ENCODE measurements at places on chromosomes 4 and X.

DNA sequence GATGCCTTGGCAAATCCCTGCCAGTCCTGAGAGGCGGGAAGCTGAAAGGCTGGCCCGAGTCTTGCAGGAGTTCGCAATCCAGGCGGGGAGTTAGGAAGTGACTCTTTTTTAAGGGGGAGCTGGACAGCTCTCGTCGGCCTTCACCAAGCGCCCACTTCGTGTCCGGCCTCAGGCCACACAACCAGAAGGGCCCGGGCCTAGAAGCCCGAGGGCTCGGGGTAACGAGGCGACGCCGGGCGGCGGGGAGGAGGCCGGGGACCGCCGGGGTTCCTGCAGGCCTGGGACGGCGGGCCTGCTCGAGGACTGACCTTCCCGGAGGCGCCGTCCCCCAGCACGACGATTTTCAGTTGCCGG lies 395 bp downstream of the RAB28 start:
- DNase-seq, result peak; percentile 3

DNA sequence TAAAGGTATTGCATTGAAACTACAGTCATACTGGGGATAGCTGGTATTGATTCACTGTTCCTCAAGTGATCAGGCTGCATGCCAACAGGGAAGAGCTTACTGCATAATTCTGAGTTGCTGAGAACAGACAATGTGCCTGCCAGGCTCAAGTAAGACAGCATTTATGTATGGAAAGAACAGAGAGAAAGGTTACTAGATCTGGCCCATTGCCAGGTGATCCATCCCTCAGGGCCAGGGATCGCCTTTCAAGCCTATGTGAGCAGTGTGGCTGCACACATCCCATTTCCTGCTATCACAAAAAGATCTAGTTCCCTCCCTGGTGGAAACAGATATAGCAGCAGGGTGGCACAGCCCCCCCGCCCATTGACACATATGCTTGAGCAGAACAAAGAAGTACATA lies 254.0 kb downstream of the TMA16 start:
- no peak for DNase-seq

- no peak for DNase-seq
Measured at GRCh38 chr4:138788857-138789256, 226.7 kb upstream of the NOCT start.

DNA sequence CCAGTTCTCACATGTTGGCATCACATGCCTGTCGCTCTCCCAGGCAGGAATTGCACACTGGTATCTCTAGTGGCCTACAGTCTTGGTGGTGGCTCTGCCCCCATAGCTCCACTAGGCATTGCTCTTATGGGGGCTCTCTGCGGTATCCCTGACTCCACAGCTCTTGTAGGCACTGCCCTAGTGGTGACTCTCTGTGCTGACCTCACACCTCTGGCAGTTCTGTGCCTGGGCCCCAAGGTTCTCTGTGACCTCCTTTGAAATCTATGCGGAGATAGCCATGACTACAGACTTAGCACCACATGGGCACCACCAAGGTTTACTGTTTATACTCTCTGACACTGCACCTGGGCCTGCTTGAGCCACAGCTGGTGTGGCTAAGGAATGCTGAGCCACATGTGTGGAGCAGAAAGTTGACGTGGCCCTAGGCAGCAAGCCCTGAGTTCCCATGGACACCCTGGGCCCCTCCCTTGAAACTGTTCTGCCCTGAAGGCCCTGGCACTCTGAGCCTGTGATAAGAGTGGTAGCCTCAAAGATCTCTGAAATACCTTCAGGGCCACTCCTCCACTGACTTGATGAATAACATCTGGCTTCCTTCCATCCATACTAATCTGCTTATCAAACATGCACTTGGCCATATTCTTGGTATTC lies 8.0 kb downstream of the SLC9B1 start:
- DNase-seq, result no peak

DNA sequence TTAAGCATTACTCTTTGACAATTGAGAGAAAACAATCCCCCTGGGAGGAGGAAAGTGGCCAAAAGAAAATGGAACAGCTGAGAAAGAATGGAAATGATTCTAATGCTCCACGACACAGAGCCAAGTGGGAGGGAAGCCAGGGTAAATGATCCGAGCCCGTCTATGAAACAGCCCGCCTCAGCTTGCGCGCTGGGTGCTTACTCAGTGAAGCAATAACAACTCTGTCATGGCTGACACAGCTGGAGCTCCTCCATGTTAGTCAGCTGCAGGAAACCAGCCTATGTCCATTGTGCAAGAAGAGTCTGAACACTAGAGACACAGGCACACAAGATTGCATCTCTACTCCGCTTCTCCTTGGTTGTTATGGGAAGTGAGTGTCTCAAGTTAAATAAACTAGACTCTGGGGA lies 19.3 kb downstream of the NOA1 start:
- DNase-seq, result no peak

DNA sequence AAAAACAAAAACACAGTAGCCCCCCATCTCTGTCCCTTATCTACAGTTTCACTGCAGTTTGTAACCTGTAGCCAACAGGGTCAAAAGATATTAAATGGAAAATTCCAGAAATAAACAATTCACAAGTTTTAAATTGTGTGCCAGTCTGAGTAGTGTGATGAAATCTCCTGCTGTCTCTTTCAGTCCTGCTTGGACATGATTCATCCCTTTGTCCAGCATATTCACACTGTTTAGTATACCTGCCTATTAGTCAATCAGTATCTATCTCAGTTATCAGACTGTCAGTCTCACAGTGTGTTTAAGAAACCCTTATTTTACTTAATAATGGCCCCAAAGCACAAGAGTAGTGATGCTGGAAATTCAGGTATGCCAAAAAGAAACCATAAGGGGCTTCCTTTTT lies 21.9 kb downstream of the CNOT6L start:
- no peak for DNase-seq

DNA sequence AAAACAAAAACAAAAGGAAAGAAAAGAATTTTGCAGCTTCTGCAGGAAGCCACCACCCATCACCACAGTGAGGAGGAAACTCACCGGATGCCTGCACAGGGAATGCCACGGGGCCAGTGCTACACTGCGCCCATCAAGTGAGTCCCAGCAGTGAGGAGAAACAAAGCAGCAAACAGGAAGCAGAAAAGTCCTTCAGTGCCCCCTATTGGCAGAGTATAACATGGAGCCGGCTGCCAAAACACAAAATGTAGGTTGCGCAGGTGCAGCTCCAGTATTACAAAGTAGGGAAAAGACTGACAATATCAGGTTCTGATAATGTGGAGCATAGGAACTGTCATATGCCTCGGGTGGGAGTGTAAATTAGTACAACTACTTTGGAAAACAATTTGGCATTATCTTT lies 23.3 kb upstream of the SCML2 start:
- DNase-seq, result no peak

GRCh38 chr4:10048941-10049697 lies 27.8 kb upstream of the SLC2A9 start:
- no peak for DNase-seq

- no peak for DNase-seq
Measured at GRCh38 chr4:7831330-7831729, 108.3 kb downstream of the AFAP1 start.

DNA sequence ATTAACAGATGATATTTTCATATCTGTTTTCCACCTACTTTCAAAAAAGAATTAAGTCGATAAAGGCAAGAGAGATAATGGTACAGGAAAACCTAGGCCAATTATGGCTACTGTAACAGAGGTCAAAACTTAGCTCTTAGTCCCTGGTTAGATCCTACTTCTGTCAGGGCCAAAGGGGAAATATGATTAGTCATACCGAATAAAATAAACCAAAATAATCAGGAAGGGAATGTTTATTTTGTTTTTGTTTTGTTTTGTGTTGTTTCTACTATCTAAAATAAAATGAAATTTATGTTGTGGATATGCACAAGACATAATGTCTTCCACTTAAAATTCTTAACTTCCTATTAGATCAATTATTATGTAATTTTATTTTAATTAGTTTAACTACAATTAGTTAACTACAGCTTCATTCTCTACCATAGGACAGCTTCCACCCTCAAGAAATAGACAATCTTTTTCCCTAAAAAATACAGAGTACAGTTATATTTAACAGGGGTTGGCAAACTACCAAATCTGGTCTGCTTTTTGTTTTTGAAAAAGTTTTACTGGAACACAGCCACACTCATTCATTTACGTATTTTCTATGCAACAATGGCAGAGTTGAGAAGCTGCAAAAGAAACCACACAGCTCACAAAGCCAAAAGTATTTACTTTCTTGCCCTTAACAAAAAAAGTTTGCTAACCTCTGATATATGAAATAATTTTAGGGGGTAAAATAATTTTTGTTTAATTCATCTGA lies 25.4 kb downstream of the TMEM47 start:
- DNase-seq, result no peak

DNA sequence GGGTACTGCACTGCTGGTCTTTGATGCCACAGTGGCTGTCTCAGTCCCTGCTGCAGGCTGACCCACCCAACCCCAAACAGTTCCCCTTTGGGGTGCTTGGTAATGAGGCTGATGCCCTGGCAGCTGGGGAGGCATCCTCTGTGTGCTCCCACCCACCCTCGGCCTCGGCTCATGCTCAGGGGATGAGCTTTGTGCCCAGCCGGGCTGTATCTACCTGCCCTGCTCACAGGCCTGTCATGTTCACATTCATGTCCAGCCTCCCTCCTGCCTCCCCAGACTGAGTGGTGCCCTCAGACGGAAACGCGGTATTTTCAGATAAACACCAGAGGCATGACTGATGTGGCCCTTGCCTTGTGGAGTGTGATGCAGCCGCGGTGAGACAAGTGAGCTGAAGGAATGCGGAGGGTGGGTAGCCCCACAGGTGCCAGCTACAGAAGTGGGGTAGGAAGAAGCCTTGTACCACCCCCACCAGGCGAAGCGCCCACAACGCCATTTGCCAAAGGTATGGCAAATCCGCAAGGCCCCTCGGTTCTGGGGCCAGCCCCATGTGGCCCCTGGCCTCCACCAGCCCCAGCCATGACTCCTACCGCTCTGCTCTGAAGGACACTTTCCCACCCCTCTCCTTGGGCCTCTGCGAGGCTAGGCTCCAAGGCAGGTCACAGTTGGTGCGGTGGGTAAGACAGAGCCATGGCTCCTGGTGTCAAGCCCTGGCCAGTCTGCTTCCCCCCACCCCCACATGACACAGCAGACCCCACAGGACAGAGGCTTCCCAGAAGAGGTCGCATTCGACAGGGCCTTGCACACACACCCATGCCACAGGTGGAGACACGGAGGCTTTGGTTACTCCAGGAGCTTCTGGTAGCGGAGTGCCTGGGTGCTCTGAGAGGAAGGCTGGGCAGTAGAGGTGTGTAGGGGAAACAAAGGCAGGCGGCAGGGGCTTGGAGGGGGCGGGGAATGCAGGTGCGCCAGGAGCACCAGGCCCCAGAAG lies 1.8 kb upstream of the RENBP start:
- no peak for DNase-seq

DNA sequence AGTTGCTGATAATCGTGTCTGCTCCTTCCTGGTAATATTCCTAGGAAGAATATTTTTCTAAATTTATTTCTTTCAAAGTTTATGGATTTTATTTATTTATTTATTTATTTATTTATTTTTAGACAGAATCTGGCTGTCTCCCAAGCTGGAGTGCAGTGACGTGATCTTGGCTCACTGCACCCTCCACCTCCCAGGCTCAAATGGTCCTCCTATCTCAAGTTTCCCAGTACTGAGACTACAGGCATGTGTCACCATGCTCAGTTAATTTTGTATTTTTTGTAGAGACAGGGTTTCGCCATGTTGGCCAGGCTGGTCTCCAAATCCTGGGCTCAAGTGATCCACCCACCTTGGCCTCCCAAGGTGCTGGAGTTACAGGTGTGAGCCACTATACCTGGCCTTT lies 48.9 kb downstream of the PDLIM5 start:
- no peak for DNase-seq

GRCh38 chr4:151296227-151296626 lies 19.3 kb downstream of the PRSS48 start:
- no peak for DNase-seq

Measured in GM19239 (cell line).